Cerebellum (tissue), 4 donors: ENCODE measurements at places on chromosomes 11 and 22.

- DNase-seq: peak; percentile 50
Measured at GRCh38 chr22:17369439-17370025, at the start of gene CECR2. Gene CECR2, plus strand, starts transcription at chr22:17369460. Its CDS starts 324 bp downstream, at chr22:17369784.

DNA sequence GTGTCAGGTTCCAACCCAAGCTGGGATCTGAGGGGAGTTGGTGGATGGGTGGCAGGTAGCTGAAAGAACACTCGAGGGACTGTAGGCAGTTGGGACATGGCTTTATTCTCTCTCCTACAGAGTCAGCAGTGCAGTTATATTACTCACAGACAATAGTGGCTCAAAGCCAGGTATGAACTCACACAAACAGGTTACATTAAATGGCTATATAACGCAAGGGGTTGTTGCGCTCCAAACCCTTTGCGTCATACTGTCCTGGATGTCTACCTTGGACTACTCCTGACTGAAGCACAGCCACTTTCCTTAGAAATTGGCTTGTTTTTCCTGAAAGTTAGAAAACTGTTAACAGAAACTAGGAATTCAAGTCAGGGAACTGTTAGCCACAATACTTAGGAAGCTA, 66.4 kb upstream of the OR4B1 start:
- DNase-seq: no peak

- no peak for DNase-seq
Measured at GRCh38 chr22:22666307-22667091, 22.1 kb downstream of the GGTLC2 start.

DNA sequence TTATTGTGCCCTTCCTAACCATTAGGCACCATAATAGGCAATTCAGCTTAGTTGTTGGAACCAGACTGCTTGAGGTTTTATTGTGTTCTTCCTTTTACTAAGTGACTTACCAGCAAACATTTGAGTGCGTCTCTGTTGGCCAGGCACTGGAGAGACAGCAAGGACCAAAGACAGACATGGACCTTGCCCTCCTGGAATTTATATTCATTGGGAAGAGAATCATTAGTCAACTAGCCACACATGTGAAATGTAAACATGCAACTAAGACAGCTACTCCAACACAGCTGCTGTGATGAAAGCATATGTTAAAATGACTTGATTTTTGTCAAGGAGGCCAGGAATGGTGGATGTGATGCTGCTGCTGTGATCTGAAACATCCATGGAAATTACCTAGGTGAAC, 106.4 kb downstream of the TRAF6 start:
- DNase-seq: no peak

DNA sequence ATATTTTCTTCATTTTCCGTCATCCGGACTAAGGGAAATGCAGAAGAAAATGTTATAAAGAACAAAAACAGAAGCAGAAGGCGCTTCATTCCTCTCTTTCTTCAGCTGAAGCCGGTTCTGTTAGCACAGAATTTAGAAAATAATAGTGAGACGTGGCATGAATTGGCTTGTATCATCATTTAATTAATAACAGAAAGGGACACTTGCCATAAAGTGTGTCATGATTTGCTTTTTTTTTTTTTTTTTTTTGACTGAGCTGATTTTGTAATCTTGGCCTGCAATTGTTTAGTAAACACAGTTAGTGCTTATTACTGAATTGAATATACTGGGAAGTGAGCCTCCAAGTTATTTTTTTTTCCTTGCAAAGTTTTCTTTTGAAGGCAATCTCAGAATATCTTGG, at the start of gene MMP27:
MMP27 (minus strand) TSS at position 144 of the 400 bp plus-strand sequence; CDS start at position 89, 55 bp downstream.
- DNase-seq: no peak

DNA sequence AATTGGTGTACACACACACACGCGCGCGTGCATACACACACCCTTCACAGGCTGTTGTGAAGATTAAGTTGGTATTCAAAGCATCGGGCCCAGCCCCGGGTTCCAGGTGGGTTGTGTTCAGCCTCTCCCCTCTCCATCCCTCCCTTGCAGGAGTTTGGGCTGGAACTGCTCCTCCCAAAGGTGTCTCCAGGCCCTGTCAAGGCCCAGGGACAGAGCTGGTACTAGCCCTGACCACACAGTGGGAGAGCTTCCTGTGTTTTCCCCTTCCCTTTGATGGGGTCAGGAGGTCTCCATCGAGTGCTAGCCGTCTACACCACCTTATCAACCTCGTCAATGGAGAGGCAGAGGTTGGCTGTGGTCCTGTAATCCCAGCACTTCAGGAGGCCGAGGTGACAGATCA, 36.5 kb upstream of the CSNK1E start:
- DNase-seq: no peak

GRCh38 chr11:108965306-108966001, 300.6 kb downstream of the DDX10 start:
- DNase-seq: no peak

DNA sequence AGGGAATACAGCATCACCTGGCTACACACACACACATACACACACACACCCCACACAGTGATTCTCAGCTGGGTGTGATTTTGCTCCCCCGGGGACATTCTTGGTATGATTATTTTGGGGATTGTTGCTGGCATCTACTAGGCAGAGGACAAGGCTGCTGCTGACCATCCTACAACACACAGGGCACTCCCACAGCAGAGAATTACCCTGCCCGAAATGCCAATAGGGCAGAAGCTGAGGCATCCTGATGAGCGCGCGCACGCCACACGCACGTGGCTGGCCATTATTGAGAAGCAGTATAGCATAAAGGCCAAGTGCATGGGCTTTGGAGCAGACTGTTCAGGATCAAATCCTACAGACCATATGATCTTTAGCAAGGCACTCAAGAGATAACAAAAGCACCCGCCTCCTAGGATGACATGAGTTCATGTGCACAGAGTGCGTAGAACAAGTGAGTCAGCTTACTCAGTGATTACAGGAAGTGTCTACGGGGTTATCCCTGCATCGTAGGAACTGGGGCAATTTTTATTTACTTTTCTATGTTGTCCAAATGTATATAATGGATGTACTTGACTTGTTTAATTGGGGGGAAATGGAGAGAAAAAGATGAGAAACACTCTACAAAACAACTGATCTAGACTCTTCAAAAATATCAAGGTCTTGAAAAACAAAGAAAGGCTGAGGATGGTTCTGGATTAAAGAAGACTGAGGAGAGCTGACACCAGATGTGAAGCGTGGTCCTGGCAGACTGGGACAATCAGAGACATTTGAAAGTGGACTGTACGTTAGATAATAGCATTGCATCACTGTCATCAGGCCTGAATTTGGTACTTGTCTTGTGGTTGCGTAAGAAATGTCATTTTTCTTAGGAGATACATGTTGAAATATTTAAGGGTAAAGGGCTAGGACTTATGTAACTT, 7.2 kb upstream of the EHD1 start:
- no peak for DNase-seq

GRCh38 chr11:469684-470560, 19.8 kb downstream of the PTDSS2 start:
- peak; percentile 42 for DNase-seq

DNA sequence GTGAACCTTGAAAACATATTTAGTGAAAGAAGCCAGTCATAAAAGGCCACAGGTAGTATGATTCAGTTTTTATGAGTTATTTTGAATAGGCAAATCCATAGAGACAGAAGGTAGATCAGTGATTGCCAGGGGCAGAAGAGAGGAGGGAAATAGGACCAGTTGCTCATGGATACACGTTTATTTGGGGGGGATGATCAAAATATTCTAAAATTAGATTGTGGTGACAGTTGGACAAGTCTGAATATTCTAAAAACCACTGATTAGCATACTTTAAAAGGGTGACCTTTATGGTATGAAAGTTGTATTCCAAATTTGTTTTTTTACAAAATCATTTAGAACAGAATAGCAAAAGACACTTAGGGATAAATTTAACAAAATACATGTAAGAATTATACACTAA, 28.6 kb downstream of the QSER1 start:
- DNase-seq: no peak
